ENCODE measurements at places on chromosomes 2 and 18. TPM values are rescaled to one million over a fixed set of nuclear protein-coding genes. Genes with fewer than 3 reads are reported as not detected.

Gene UGT1A10
- total RNA-seq: not detected

Gene GPC1
- 82.5 TPM for total RNA-seq

Gene POTEC
- total RNA-seq: not detected

Gene CD28
- total RNA-seq: 15.7 TPM

Gene GATA6
- 26.6 TPM for total RNA-seq

Gene CABYR
- total RNA-seq: 3.1 TPM

Gene PPM1G
- 56.7 TPM for total RNA-seq

Gene PROM2
- total RNA-seq: 0.39 TPM

Gene CEBPZ
- total RNA-seq: 45.6 TPM

Gene EML6
- 2.4 TPM for total RNA-seq

Gene CAPN14
- 0.10 TPM for total RNA-seq

Gene KCNF1
- total RNA-seq: 0.13 TPM

Gene GBX2
- total RNA-seq: not detected

Gene EFR3B
- total RNA-seq: 2.0 TPM

Gene SCLY
- 13.6 TPM for total RNA-seq

Gene CHRNG
- total RNA-seq: not detected

Gene ASTL
- not detected for total RNA-seq

Gene NLRC4
- 7.9 TPM for total RNA-seq

Gene FIGN
- total RNA-seq: 10.3 TPM

Gene DCC
- total RNA-seq: 0.42 TPM

Gene GPR75
- 2.5 TPM for total RNA-seq

Gene ALPP
- total RNA-seq: not detected

Gene NPPC
- total RNA-seq: 2.5 TPM

Gene NGEF
- 0.35 TPM for total RNA-seq

Gene L3MBTL4
- total RNA-seq: 7.5 TPM

Measured in mesenteric fat pad (tissue), 1 donor.